ENCODE measurements at places on chromosomes 1 and 21. TPM values are rescaled to one million over a fixed set of nuclear protein-coding genes. Genes with fewer than 3 reads are reported as not detected.

Gene RGS8
- not detected for total RNA-seq

Gene OR2T8
- not detected for total RNA-seq

Gene IVL
- not detected for total RNA-seq

Gene B3GALT5
- total RNA-seq = not detected

Gene PROX1
- total RNA-seq = 1.00 TPM

Gene SHISAL2A
- not detected for total RNA-seq

Gene SLC45A3
- total RNA-seq = 3.2 TPM

Gene CADM3
- 186 TPM for total RNA-seq

Gene HRNR
- not detected for total RNA-seq

Gene PLPPR5
- total RNA-seq = not detected

Gene EVA1C
- total RNA-seq = 25.0 TPM

Gene DIRAS3
- 6.2 TPM for total RNA-seq

Gene METTL13
- total RNA-seq = 20.7 TPM

Gene C1orf226
- 1.7 TPM for total RNA-seq

Gene IFNLR1
- 0.05 TPM for total RNA-seq

Gene CYP4A22
- total RNA-seq = 0.15 TPM

Gene RHD
- not detected for total RNA-seq
